ENCODE measurements at places on chromosomes 1 and 21. TPM values are rescaled to one million over a fixed set of nuclear protein-coding genes. Genes with fewer than 3 reads are reported as not detected.
A peak's percentile ranks its signal among the peaks of the same experiment; 100 is the strongest.

The IVL gene
- total RNA-seq: not detected

DNA sequence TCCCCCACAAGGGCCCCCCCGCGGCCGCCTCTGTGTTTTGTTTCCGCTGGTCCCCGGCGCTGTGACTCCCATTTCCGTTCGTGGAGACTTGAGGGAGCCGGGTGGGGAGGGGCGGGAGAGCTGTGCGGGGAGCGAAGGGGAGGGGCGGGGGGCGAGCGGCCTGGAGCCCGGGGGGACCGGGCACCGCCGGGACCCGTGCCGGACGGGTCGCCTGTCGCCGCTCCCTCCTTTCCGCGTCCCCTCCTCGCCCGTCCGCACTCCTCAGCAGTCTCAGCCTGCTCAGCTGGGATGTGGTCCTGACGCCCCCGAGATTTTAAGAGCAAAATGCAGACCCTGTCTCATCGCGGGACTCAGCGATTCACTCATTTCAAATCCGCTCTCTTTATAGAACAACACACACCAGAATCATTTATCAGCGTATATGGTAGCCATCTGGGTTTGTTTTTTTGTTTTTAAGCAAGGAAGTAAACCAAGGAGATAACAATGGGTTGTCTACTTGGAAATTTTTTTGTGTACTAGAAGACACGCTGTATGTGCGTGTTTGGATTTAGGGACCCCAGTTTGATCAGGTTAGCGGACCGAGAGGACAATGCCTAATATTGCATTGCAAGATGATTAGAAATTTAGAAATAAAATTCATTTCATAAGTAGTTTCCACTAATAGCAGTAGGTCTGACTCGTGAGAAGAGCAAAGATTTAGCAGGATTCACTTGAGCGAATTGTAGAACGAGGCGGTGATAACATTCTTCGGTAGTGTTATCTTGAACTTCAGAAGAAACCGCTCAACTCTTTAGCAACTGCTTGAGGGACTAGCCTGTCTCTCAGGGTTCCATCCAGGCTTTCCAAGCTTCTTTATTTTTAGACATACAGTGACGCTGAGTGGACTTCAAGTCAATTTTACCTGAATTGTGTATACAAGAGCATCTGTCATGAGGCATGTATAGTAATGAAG lies 1.1 kb downstream of the GABPA start:
- H3K27me3 ChIP-seq: no peaks in the 10 kb centered on the region
- H3K4me1 ChIP-seq: peaks cover 48% of the 10 kb centered on the region
- peak; percentile 79 for DNase-seq
- H3K27ac ChIP-seq: peak overlapping the region; percentile 100
- peaks cover 13% of the 10 kb centered on the region for H3K36me3 ChIP-seq
- peak overlapping the region; percentile 98 for H3K4me3 ChIP-seq

DNA sequence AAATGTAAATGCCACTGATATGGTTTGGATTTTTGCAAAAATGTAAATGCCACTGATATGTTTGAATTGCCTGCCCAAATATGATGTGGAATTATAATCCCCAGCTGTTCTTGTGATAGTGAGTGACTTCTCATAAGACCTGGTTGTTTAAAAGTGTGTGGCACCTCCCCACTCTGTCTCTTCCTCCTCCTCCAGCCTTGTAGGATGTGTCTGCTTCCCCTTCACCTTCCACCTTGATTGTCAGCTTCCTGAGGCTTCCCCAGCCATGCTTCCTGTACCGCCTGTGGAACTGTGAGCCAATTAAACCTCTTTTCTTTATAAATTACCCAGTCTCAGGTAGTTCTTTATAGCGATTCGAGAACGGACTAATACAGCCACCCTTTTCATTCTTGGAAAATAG lies 1.3 kb upstream of the CCT8 start:
- peak overlapping the region; percentile 6 for H3K4me3 ChIP-seq
- no peak overlapping the region for H3K27ac ChIP-seq
- H3K4me1 ChIP-seq: peaks cover 68% of the 10 kb centered on the region
- H3K36me3 ChIP-seq: peaks cover 34% of the 10 kb centered on the region
- no peak for DNase-seq
- no peaks in the 10 kb centered on the region for H3K27me3 ChIP-seq

DNA sequence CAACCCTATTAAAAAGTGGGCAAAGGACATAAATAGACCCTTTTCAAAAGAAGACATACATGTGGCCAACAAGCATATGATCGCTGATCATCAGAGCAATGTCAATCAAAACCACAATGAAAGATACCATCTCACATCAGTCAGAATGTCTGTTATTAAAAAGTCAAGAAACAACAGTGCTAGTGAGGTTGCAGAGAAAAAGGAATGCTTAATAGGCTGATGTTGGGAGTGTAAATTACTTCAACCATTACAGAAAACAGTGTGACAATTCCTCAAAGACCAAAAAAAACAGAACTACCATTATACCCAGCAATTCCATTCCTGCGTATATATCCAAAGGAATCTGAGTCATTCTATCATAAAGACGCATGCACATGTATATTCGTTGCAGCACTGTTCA lies 13.2 kb downstream of the USH2A start:
- no peaks in the 10 kb centered on the region for H3K27me3 ChIP-seq
- H3K4me1 ChIP-seq: no peaks in the 10 kb centered on the region
- H3K4me3 ChIP-seq: no peak overlapping the region

GRCh38 chr21:35020902-35021301 lies 28.2 kb downstream of the RUNX1 start:
- no peak overlapping the region for H3K4me3 ChIP-seq
- H3K36me3 ChIP-seq: peaks cover 61% of the 10 kb centered on the region
- H3K4me1 ChIP-seq: peaks cover 63% of the 10 kb centered on the region
- no peaks in the 10 kb centered on the region for H3K27me3 ChIP-seq
- H3K27ac ChIP-seq: no peak overlapping the region

GRCh38 chr1:190754666-190755065 lies 277.0 kb upstream of the BRINP3 start:
- no peaks in the 10 kb centered on the region for H3K27me3 ChIP-seq
- H3K27ac ChIP-seq: no peak overlapping the region
- no peak overlapping the region for H3K4me3 ChIP-seq
- no peak for DNase-seq
- H3K4me1 ChIP-seq: no peaks in the 10 kb centered on the region

DNA sequence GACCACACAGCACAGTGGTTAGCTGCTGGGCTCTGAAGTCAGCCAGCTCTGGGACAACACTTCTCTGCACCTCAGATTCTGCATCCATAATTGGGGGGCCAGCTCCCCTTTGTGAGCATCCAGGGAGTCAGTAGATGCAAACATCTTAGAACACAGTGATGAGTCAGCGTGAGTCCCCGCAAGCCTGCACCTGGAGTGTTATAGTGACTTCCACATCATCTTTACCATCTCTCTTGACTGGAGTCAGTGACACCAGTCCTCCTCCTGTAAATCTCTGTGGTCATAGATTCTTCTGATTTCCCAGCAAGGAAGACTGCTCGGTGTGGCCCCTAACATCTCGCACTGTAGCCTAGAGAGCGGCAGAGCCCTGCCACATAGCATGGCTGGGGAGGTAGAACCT lies 13.9 kb upstream of the EDN2 start:
- no peaks in the 10 kb centered on the region for H3K36me3 ChIP-seq
- peaks cover 12% of the 10 kb centered on the region for H3K27me3 ChIP-seq
- no peak for DNase-seq
- peaks cover 3% of the 10 kb centered on the region for H3K4me1 ChIP-seq
- H3K4me3 ChIP-seq: no peak overlapping the region

The RNU1-2 gene
- total RNA-seq: 1,570 TPM

- no peak for DNase-seq
- no peak overlapping the region for H3K27ac ChIP-seq
- no peak overlapping the region for H3K4me3 ChIP-seq
- no peaks in the 10 kb centered on the region for H3K36me3 ChIP-seq
- no peaks in the 10 kb centered on the region for H3K4me1 ChIP-seq
Observed at GRCh38 chr1:42974767-42975437, 16.2 kb upstream of the SLC2A1 start.

The UTS2 gene
- total RNA-seq: 1.2 TPM

The ICOSLG gene
- 6.1 TPM for total RNA-seq

DNA sequence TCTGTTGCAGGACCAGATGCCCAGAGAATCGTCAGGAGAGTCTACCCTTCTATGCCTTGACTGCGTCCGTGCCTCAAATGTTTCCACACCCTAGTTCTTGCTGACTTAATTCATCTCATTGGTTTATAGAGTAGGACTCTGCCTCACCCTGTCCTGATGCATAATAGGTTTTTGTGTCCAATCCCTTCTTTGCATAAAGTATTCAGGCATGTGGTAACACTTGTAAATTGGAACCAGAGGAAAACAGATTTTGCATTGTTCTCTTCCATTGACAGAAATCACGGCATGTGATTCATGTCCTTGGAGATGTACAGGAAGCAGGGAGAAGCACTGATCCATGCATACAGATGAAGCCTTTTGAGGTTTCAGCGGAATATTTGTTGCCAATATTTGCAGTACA lies 29.5 kb downstream of the PLPPR5 start:
- no peak for DNase-seq
- H3K4me3 ChIP-seq: no peak overlapping the region
- H3K27me3 ChIP-seq: no peaks in the 10 kb centered on the region

DNA sequence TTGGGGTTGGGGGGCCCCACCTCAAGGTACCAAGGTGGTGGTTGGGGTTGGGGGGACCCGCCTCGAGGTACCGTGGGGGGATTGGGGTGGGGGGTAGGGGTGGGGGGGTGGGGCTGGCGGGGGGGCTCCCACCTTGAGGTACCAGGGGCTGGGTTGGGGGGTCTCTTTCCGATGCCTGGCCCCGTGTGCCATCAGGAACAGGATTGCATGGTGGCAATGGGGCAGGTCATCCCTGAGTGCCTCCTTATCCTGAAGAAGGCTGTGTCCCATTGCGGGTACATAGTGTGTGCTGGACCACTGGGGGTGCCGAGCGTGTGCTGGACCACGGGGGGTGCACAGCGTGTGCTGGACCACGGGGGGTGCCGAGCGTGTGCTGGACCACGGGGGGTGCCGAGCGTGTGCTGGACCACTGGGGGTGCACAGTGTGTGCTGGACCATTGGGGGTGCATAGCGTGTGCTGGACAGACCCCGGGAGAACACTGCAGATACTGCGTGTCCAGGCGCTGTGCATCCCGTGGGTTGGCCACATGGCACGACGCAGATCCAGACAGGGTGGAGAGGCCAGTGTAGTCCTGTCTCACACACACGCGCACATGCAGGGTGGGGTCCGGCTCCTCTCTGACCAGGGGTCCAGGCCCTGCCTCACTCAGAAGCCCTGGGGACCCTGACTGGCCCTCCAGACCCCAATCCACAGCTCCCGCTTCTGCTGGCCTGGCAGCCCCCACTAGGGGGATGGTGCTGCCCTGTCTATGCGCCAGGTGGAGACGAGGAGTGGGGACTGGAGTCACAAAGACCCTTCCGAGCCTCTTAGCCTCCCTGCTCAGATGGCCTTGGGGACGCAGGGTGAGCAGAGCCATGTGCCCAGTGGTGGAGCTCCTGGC lies 4.2 kb downstream of the SCNN1D start:
- no peak overlapping the region for H3K4me3 ChIP-seq
- H3K27ac ChIP-seq: no peak overlapping the region
- H3K4me1 ChIP-seq: peaks cover 3% of the 10 kb centered on the region
- DNase-seq: no peak

GRCh38 chr1:102776071-102776470 lies 332.3 kb downstream of the COL11A1 start:
- no peak overlapping the region for H3K27ac ChIP-seq
- DNase-seq: no peak

The PLEKHN1 gene
- 8.2 TPM for total RNA-seq

The GCSAML gene
- total RNA-seq: not detected

GRCh38 chr1:46481961-46482360 lies 7.7 kb upstream of the DMBX1 start:
- H3K4me1 ChIP-seq: no peaks in the 10 kb centered on the region
- H3K27ac ChIP-seq: no peak overlapping the region
- DNase-seq: no peak
- no peaks in the 10 kb centered on the region for H3K36me3 ChIP-seq
- no peak overlapping the region for H3K4me3 ChIP-seq
- peaks cover 56% of the 10 kb centered on the region for H3K27me3 ChIP-seq

The ST6GALNAC3 gene
- total RNA-seq: not detected

DNA sequence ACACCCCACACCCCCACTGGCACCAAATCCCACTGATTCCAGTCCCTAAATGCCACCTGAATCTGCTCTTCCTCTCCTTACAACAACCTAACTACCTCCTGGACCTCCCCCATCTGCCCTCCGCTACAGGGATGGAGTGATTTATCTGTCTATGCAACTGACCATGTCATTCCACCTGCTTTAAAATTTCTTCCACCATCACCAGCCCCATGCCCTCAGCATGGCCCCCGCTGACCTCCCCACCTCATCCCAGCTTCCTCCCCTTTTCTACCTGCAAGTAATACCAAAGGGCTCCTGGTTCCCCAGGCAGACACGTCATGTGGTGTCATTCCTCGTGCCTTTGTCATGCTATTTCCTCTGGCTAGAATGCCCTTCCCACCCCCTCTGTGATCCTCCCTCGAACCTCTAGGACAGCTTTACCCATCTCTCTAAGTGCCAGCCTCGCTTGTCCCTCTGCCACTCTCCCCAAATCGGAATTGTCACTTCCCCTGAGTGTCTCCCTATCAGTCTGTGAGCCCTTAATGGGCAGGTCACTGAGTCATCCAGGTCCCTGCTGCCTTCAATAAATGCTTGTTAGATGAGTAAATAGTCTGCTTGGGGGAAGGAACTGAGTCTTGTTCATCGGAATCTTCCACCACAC lies 3.7 kb downstream of the GJB4 start:
- H3K4me3 ChIP-seq: no peak overlapping the region
- H3K27ac ChIP-seq: no peak overlapping the region
- no peaks in the 10 kb centered on the region for H3K27me3 ChIP-seq
- H3K36me3 ChIP-seq: no peaks in the 10 kb centered on the region

DNA sequence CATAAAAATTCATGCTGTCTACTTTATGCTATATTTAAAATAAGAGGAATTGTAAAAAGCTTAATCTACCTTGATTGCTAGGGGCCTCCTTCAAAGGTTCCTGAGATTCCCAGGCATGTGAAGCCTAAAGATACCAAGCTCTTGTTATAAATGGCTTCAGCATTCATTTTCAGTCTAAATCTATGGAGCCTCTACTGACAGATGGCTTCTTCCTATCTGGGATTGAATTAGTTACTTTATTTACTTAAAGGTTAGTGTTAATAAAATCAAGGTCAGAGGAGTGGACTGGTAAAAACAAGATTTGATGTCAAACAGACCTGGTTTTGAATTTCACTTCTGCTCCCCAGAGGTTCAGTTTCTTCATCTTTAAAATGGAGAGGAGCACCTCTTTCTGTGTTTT lies 93.7 kb downstream of the TNNI3K start:
- no peaks in the 10 kb centered on the region for H3K4me1 ChIP-seq
- no peaks in the 10 kb centered on the region for H3K27me3 ChIP-seq
- no peaks in the 10 kb centered on the region for H3K36me3 ChIP-seq
- no peak for DNase-seq

- no peaks in the 10 kb centered on the region for H3K27me3 ChIP-seq
- no peak overlapping the region for H3K27ac ChIP-seq
- H3K36me3 ChIP-seq: no peaks in the 10 kb centered on the region
- H3K4me1 ChIP-seq: peaks cover 37% of the 10 kb centered on the region
- H3K4me3 ChIP-seq: no peak overlapping the region
Observed at GRCh38 chr1:92458146-92458545, 28.6 kb downstream of the GFI1 start.

- no peak overlapping the region for H3K27ac ChIP-seq
- no peaks in the 10 kb centered on the region for H3K36me3 ChIP-seq
- no peaks in the 10 kb centered on the region for H3K4me1 ChIP-seq
Observed at GRCh38 chr1:192496369-192497056, 79.1 kb upstream of the RGS1 start.

GRCh38 chr1:79006564-79006963 lies at the start of gene ADGRL4:
Gene ADGRL4, minus strand, starts transcription at chr1:79006730. Its CDS starts 76 bp downstream, at chr1:79006654.
- no peaks in the 10 kb centered on the region for H3K27me3 ChIP-seq
- no peaks in the 10 kb centered on the region for H3K36me3 ChIP-seq
- no peaks in the 10 kb centered on the region for H3K4me1 ChIP-seq
- DNase-seq: no peak
- H3K4me3 ChIP-seq: no peak within 1 kb of the TSS

The TMEM201 gene
- total RNA-seq: 13.4 TPM
